T1000 (cell line): ENCODE measurements at places on chromosomes 6 and 20.

DNA sequence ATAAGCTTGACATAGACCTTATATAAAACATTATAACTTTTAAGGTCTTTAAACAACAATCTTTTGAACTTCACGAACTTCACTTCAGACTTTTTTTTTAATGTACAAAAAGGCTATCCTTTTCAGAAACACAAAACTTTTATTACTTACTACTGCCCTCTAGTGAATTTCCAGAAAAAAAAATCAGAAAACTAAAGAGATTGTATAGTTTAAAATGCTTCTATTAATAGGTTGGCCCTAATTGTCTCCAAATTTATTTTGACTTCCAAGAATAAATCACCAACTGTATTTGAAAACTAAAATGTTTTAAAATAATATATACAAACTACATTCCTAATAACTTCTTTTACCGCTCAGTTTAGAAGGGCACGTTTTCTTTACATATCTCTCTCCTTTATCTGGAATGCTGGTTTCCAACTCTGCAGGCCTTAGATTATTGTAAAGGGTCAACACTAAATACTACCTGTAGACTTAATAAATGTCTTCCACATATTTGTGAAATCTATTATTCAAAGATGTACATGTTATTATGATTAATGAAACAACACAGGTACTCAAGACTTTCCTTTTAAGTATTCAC, 66.8 kb downstream of the LMBRD1 start:
- DNase-seq = no peak

GRCh38 chr6:149317644-149318571, at the start of gene TAB2:
Gene TAB2 (plus strand): TSS chr6:149317712. CDS start chr6:149369998, 52,286 bp downstream.
- no peak for DNase-seq

- no peak for DNase-seq
These were observed 63.1 kb upstream of the NNAT start for GRCh38 chr20:37457921-37458320.

- no peak for DNase-seq
These were observed 13.0 kb downstream of the SLC35F1 start for GRCh38 chr6:117919775-117920729.

DNA sequence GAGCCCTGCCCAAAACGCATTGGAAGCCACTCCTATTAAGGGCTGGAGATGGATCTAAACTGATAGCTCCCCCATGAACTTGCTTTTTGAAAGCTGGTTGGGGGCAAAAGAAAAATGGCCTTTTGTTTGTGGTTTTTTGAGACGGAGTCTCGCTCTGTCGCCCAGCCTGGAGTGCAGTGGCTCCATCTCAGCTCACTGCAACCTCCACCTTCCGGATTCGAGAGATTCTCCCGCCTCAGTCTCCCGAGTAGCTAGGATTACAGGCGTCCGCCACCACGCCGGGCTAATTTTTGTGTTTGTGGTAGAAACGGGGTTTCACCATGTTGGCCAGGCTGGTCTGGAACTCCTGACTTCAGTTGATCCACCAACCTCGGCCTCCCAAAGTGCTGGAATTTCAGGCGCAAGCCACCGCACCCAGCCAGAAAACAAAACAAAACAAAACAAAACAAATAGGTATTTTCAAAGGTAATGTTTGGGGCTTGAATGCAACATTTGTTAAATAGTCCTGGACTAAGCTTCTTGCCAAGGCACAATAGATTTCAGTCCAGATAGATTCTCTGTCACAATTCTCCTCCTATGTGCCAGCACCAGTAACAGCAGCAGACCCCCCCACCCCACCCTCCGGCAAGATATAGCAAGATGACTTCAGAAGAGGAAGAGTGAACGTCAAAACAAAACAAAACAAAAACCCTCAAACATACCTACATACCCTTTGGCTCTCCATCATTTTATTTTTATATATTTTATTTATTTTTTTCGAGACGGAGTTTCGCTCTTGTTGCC, 26.5 kb upstream of the ABT1 start:
- no peak for DNase-seq

- no peak for DNase-seq
These were observed 862 bp downstream of the UCKL1 start for GRCh38 chr20:63955281-63955826.

DNA sequence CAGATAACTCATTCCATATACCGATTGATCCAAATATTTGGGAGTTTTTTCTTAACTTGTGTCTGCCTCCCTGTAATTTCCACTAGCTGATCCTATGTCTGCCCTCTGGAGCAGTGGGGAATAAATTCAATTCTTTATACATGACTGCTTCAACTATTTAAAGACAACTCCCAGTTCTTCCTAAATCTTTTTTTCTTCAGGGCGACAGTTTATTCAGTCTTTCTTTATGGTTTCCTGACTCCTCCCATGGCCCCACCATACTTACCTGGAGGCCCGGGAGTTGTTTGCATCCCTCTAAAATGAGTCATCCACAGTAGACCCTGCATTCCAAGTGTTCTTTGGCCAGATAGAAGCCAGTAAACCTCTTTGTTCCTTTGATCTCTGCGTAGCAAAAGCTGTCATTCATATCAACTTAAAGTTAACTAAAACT, 73.6 kb downstream of the LCA5 start:
- no peak for DNase-seq

DNA sequence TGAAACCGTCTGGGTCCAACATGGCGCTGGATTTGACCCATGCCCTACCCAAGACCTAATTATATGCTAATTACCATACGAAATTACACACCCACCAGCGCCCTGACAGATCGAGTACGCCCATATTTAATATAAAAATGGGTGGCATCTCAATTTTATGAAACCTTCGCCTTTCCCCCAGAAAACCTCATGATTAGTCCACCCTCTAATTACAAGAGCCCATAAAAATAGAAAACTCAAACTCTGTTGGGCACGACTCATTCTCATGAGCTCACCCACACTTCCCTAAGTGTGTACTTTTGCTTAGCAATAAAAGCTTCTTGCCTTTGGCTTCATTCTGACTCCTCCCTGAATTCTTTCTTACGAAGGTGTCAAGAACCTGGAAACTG, 136.4 kb downstream of the OR2B2 start:
- no peak for DNase-seq

- DNase-seq = peak; percentile 7
These were observed 80.3 kb upstream of the HTR1E start for GRCh38 chr6:86856937-86857563.

DNA sequence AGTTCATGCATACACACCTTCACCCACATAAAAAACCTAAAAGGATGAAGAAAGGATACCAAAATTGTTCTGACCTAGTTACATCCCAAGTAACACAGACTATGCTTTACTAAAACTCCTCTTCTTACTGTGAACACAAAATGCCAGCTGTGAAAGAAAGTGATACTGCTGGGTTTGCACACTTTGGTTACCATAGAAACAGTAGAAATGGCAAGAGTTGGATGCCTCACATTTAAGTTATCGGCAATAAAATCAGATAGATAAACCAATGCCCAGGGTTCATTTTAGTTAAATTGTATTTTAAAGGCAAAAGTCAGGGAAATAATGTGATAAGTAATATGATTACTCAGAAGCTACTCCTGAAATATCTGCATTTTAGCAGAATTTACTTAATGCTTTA, 161.9 kb downstream of the CDK19 start:
- DNase-seq = no peak

GRCh38 chr20:51387125-51387875, 155.2 kb downstream of the NFATC2 start:
- DNase-seq = no peak

GRCh38 chr20:44068316-44069201, 118.4 kb downstream of the JPH2 start:
- no peak for DNase-seq

- DNase-seq = no peak
These were observed 237.6 kb downstream of the QKI start for GRCh38 chr6:163651915-163652668.

- no peak for DNase-seq
These were observed 35.7 kb downstream of the CEBPB start for GRCh38 chr20:50226093-50226974.

DNA sequence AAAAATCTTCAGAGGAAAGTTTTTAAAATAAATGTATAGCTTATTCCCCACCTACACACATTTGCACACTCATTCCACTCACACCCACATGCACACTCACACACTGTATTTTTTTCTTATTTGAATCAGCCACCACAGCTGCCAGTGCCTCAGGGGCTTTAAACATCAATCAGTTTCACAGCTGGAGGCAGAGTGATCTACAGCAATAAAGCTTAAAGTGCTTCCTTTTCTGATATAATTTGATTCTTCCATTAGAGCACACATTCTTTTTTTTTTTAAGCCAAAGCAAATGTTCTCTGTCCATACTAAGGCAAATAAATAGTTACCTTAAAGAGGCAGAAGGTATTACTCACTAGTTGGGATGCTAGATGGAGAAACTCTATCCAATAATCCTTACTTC, 498.8 kb upstream of the POU3F2 start:
- no peak for DNase-seq

DNA sequence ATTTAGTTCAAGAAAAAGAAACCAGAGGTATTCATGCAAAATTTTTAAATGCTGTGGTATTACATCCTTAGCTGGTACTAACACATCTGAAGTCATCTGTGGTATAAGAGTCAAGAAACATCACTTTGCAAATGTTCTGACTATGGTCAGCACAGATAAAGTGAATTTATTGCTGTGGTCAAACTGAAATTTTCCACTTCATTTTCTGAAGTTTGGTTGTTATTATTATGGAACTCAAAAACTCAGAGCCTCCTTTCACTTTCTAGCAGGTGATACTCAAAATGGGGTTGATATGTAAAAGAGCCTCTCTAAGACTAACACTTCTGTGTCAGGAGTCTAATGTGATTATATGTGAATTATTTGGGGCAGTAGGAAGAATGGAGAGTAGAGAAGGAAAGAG, 257.8 kb downstream of the RNGTT start:
- DNase-seq = no peak

DNA sequence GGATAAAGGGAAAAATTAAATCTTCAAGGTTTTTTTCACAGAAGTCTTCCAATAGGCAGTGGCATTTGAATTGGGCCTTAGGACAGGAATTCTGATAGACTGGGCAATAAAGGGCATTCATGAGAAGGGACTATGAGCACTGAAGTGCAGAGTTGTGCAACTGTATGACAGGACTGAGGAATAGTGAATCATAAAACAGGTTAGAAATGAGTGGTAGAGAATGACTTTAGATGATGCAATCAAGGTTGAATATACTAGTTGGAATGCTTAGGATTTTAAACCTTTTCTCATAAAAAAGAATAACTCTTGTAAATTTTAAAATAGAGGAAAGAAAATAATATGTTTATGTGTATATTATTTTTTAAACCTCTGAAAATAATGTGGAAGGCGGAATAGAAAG, 944.7 kb downstream of the PHF3 start:
- DNase-seq = no peak

DNA sequence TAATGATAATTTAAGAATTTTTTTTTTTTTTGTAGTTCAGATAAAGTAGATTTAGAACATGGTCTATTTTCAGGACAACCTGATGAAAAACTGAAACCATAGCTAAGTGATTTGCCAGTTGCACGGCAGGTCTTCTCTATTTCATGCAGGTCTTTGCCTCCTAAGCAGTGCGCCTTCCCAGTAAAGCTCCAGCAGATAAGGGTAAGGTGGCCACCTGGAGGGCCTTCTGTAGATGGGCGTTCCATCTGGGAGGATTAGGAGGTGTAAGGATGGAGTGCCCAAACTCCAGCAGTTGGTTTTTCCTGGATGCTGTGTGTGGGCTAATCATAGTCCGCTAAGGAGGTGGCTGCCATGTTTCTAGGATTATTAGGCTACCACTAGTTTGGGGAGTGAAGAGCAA, 107.1 kb downstream of the ARID1B start:
- no peak for DNase-seq

DNA sequence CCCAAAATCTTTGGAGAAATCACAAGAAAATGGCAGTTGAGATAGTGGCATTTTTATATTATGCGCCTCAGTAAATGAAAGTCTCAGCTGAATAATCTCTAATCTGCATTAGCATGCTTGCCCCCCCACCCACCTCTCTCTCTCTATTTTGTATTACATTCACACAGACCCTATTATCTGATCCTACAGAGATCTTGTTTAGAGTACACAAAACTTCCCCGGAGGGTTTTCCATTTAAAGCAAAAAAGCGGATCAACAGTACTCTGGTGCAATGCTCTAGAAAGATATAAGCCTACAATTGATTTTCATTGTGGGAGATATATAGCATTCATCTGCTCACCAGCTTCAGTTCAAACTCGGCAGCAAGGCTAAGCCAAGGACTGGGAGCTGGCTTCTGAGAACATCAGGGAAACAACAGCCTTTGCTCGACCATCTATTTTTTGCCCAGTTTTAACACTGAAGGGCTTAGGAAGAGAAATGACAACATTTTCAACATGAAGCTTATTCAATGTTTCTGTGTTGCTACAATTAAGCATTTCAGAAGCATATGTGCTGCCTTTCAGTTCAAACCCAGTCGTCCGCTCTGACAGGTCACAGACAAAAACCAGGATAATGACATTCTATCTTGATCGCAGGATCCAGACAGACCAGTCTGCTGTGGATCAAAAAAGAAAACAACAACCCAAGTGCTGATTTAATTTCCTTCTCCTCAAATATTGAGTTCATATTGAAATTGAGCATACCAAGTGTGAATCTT, 137.6 kb upstream of the ATXN1 start:
- no peak for DNase-seq

- peak; percentile 81 for DNase-seq
These were observed 39.2 kb downstream of the ZMYND8 start for GRCh38 chr20:47317127-47317895.

- DNase-seq = no peak
These were observed 87.3 kb upstream of the TULP1 start for GRCh38 chr6:35599761-35600658.

GRCh38 chr20:55530763-55531162, 474.6 kb downstream of the CBLN4 start:
- DNase-seq = no peak

- DNase-seq = no peak
These were observed 2.2 kb downstream of the IBTK start for GRCh38 chr6:82245376-82245775.

DNA sequence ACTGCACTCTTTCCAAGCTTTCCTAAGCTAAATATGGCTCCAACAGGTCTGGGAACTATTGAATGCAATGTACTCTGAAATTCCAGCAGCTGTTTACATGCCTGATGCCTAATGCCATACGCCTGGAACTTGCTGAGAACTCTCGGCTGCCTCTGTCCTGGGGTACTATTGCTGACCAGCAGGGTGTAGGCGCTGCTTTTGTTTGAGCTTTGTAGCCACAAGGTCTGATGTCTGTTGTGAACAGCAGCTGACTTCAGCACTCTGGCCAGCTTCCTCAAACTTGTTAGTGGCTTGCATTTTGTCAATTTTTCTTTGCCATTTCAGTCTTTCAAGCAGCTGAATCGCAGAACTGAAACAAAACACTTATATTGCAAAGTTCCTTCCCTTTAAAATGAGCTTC, 26.7 kb downstream of the SAYSD1 start:
- DNase-seq = no peak

DNA sequence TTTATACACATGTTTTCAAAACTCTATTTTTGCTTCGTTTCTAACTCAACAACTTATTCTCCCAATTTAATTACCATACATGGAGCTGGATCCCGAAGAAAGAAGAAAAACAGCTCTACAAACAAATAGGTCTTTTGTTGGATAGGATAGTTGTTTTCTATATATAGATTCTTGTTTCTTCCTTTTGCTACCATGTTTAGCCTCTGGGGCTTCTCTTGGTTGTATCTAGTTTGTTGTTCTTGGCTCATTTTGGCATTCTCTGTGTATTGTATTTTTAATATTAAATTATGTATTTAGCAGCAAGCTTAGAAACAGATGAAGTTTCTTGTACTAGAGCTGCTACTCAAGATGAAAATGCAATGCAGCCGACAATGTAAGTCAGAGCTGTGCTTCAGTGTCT, 60.9 kb downstream of the PLCB4 start:
- no peak for DNase-seq

- no peak for DNase-seq
These were observed 389.5 kb upstream of the MAP3K7 start for GRCh38 chr6:90976341-90976740.

- DNase-seq = no peak
These were observed 17.8 kb upstream of the FNDC1 start for GRCh38 chr6:159151266-159151855.
